Coronary artery (tissue), 2 donors: ENCODE measurements at places on chromosomes 12 and 14.

- DNase-seq: no peak
Measured at GRCh38 chr14:65940056-65940735, 527.7 kb downstream of the FUT8 start.

DNA sequence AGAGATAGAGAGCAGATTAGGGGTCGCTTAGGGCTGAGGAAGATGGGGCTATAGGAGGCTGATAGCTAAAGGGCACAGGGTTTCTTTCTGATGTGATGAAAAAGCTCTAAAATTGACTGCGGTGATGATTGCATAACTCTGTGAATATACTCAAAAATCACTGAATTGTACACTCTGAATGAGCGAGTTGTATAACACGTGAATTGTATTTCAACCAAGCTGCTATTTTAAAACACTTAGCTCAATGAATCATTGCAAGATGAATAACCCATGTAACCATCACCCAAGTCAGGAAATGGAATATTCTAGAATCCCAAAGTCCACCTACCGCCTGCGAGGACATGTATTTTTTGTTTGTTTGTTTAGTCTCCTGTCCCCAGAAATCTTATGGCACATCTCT, 60.1 kb upstream of the CCND2 start:
- no peak for DNase-seq

DNA sequence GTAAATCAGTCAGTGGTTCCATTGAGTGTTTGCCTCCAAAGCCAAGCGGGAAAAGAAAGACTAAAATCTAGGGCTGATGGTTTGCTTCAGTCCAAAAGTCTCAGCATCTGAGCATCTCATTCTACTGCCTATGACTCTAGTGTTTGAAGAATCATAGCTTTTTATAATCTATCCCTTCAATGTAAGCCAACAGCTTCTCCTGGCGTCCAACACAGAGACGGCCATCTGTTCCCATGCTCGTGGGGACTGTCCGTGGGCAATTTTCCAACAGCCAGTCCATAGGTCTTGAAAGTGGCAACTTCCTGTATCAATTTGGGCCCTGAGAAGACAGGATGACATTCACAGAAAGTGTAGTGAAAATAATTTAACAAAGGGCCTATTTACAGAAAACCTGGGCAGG, 544.4 kb upstream of the TMEM132C start:
- no peak for DNase-seq

GRCh38 chr14:102095231-102095870, 8.5 kb upstream of the HSP90AA1 start:
- DNase-seq: no peak
